Right renal pelvis (tissue), 4 donors: ENCODE measurements at places on chromosomes 2 and 18. TPM values are rescaled to one million over a fixed set of nuclear protein-coding genes. Genes with fewer than 3 reads are reported as not detected.

GRCh38 chr2:11679486-11680181 is 9.6 kb upstream of the NTSR2 start:
- DNase-seq: no peak

DNA sequence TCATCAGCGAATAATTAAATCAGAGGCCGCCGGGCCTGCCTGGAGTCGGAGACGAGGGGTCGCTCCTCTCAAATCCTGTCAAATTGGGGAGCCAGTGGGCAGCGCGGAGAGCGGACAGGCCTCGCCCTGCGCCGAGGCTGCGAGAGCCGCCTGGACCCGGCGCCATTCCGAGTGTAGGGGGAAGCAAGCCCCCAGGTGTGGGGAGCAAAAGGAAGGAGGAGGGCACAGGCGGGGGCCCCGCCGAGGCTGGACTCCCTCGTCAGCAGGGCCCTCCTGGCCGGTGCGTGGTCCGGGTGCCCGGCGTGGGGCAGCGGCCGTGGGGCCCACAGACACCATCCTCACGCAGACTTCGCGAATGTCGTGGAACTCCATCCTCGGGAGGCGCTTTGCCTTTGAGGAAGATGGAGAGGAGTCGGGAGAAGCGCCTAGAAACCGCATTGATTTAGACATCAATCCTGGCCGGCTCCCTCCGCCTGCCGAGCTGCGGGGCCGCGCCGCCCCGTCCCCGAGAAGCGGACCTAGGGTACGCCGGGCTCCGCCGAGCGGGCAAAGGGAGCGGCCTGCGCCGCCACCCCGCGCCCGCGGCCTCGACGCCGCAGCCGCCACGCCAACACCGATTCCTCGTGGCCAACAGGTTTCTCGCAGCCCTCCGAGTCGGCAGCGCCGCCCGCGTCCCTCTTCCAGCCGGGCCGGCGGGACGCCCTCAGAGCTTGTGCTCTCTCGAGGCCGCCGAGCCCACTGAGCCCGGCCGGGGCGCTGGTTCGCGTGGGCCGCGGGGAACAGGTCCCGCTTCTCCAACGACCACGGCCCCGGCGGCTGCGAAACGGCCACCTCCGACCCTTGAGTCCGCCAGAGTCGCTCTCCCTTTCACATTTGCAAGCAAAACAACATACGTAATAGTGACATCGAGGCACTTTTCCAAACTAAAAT is 6.7 kb upstream of the ONECUT2 start:
- no peak for DNase-seq

DNA sequence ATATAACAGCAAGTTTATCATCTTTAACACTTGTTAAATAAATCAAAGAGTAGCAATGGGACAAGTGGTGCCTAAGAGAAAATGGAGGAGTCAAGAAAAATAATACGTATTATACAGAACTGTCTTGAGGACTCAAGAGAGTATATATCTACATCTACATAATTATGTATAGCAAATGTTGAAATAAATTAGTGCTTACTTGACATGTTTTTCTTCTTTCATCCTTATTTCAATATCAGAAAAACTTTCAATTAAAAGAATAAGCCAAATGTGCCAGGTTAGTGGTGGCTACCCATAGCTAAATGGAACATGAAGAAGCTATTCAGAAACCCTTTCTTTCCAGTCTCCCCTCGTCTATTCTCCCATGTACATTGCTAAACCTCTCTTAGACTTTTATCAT is 267.3 kb upstream of the SPOPL start:
- no peak for DNase-seq

DNA sequence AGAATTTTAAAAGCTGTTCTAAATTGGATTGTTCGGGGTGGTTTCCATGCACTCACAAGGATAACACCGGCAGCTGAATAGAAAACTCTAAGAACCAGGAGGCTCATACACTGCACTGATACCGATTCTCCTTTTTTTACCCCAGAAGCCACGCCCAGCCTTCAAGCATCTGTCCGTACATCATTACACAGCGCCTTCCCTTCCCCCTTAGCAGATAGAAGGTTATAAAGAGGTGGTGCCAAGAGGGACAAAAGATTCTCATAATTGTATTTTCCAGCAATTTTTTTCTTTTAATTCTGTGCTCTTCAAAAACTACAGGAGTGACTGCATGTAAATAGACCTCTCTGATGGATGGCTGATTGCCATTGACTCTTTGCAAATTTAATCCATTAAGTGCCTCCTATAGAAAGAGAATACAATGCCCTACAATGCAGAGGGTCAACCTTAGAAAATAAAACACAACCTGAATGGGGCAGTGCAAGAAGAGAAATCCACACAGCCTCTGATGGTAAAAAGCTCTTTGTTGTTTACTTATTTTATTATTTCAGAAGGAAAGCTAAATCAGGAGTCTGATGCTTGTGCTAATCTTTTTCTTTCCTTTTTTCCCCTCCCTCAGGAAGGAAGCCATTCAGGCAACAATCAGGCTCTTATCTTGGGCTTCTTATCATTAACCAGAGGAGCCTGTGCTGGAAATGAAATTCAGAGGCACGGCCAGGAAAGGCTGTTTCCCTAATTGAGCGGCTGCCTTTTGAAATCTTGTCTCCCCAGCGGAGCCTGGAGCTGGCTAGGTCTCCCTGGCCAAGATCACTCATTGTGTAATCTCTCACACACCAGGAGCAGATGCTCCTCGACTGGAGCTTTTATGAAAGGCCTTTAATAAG is 198.9 kb upstream of the NABP1 start:
- DNase-seq: no peak

DNA sequence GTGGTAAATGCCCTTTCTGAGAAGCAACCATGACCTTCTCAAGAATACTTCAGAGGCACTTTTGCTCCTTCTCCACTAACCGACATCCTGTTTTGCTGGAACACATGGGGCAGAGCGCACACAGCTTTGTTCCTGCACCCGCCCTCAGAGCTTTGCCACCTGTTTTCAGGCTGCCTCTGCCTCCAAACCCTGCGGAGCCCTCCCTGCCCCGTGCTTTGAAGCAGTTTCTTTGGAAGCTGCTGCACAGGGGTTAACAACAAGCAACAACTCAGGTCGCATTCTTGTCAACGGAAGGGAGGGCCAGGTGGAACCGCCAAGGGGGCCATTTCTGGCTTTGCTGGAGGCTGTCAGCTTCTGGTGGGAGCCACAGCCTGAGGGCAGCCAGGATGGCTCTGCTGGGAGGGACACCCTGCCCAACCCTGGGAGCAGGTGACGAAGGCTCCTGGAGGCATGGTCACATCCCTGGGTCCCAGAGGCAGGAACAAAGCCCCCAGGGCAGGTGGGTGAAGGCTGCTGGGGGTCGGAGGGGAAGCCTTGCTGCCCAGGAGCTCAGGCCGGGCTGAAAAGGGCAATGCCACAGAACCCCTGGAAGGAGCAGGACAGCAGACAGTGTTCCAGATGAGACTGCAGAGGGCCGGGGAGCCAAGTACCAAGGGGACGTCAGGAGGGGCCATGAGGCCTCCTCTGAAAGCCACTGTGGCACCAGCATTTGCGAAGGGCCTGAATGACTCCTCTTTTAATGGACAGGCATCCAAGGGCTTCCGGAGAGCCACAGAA is 46.8 kb downstream of the MRPS5 start:
- no peak for DNase-seq

- DNase-seq: no peak
Measured at GRCh38 chr2:166285215-166285614, 90.5 kb downstream of the SCN9A start.

DNA sequence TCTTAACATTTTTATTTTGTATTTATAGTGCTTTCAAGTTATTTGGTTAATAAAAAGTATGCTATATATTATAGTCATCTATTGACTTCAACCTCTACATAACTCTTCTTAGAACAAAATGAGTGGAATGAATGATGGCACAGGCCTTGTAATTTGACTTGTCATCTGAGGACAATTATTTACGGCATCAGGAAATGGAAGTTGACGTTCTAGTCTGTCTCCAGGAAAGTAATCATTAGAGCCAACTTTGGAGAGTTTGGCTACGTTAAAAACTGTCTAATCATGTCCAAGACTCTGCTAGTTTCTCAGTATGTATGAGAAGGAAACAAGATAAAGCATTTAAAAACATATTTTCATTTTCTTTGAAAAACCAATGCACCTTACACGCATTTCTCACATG is 353.6 kb downstream of the ARHGAP15 start:
- DNase-seq: no peak

DNA sequence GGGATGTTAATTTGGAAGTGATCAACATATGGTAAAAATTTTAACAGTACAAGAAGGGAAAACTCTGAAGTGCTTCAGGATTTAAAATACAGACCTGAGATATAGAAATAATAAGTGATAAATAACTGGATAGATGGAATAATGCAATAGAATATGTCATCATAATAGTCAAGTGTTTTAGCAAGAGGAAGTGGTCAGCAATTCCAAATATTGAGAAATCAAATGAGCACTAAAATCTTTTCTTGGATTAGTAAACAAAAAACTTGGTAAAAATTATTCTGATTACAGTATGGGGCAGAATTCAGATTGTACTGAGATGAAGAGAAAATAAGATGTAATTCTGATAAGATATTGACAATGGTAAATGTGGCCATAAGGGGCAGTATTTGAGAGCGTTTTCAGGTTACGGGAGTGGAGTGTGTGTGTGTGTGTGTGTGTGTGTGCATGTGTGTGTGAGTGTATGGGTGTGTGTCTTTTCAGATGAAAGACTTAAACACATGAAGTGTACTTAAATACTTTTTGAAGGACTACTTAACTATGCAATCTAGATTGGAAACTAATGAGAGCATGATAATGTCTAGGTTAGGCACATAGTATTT is 217.9 kb upstream of the ITGA4 start:
- DNase-seq: no peak

DNA sequence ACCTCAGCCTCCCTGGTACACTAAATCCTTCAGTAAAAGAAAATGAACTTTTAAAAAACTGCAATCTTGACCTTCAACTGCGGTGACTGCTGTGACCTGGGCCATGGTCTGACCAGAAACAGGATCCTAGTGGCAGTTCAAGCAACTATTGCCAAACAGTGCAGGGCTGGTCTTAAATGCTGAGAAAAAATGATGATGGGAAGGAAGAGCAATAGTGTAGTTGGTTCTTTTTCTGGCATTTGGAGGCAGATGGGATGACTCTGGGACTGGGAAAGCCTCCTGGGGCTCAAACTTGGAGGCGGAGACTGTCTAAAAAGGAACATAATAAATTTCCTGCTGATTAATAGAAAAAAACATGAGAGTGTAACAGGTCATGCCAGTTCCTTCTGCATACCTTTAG is 45.4 kb downstream of the CHN1 start:
- DNase-seq: no peak

DNA sequence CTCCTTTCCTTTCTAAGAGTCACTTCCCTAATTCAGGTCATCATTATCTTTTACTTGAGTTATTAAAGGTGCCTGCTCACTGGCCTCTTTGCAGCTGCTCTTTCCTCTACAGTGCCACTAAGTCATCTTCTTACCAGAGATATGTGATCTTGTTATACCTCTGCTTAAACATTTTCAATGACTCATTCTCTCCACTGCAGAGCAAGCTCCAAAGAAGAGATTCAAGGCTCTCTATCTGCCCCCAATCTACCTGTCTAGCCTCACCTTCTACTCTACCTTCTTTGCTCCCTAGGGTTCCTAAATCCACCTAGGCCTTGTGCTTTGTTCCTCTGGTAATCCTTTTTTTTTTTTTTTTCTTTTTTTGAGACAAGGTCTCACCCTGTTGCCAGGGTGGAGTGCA is 3.1 kb downstream of the ARHGEF33 start:
- no peak for DNase-seq

DNA sequence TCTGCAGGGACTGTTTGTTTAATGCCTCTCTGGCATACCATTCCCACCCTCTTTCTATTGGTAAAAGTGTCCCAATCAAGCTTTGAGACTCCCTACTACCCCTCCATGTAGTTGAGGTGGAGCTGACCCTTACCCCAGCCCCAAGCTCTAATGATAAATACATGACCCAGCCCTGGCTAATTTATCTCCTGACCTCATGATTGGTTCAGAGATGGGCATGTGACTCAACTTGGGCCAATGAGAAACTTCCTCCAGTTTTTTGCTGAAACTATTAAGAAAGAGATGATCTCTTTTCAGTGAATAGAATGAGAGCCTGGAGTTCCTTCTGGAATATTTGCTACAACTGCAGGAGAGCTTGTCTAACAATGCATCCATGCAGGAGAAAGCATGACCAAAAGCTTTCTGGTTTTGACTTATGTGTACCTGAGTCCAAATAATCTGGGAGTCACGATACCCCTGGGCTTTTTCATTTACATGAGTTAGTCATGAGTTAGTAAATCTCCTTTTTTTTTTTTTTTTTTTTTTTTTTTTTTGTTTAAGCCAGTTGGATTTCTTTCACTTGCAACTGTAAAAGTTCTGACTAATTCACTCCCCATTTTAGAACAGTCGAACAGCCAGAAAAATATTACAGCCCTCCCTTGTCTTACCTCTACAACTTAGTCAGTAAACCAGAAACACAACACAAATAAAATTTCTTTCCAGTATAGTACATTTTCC is 66.5 kb upstream of the TLK1 start:
- DNase-seq: no peak

Gene COPS7B
- polyA plus RNA-seq: 51.0 TPM

Gene TBR1
- not detected for polyA plus RNA-seq

Gene TANC1
- 43.6 TPM for polyA plus RNA-seq
